ENCODE measurements at places on chromosomes 11 and 22.

- no peak for DNase-seq
Observed at GRCh38 chr11:67632175-67632981, 2.6 kb upstream of the NUDT8 start.

GRCh38 chr11:69984457-69985261 is 93.5 kb upstream of the ANO1 start:
- no peak for DNase-seq

DNA sequence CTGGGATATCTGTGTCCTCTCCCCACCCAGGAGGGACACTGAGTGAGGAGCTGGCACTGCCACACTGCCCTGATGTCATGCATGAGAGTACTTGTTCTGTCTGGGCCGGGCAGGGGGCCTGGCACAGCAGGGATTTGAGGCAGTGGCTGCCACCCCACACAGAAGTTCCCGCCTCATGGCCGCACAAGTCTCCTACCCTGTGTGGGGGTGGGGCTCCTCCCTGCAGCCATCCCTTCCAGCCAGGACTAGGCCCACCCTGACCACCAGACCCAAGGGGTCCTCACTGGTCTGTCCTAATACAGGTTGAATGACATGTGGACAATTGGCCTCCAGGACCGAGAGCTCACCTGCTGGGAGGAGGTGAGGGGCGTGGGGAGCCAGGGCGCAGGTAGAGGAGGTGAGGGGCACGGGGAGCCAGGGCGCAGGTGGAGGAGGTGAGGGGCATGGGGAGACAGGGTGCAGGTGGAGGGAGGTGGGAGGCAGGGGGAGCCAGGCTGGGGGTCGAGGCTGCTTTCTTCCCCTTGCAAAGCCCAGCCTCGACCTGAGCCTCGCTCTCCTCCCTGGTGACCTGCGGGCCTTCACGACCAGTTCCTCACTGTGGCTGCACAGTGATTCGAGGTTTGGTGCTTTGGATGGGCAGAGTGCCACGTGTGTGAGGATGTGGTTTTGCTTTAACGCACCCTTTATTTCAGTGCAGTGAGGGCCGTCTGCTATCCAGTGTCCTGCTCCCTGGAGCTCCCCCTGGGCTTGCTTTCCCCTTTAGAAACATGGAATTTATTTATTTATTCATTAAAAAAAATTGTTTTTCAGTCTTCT is 7.4 kb downstream of the LZTR1 start:
- DNase-seq, result no peak

GRCh38 chr11:12771875-12772274 is 97.7 kb downstream of the TEAD1 start:
- no peak for DNase-seq

DNA sequence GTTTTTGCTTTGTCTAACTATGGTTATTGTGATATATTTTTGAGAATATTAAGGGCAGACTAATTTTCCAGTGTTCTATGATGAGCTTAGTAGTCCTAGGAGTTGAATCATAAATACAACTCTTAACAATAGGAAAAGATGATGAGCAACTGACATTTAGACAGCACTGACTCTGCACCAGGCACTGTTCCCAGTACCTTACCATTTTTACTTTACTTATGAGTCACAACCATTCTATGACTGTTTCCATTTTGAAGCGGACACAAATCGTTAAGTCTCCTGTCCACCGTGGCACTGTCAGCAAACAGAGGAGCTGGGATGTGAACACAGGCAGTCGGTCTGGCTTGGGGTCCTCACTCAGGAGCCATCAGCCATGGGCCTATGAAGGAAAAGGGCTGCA is 3.4 kb upstream of the SCGB2A2 start:
- no peak for DNase-seq

- DNase-seq, result no peak
Observed at GRCh38 chr11:12941671-12942070, 67.4 kb upstream of the RASSF10 start.

- DNase-seq, result no peak
Observed at GRCh38 chr11:78560826-78561484, 13.7 kb downstream of the NARS2 start.

DNA sequence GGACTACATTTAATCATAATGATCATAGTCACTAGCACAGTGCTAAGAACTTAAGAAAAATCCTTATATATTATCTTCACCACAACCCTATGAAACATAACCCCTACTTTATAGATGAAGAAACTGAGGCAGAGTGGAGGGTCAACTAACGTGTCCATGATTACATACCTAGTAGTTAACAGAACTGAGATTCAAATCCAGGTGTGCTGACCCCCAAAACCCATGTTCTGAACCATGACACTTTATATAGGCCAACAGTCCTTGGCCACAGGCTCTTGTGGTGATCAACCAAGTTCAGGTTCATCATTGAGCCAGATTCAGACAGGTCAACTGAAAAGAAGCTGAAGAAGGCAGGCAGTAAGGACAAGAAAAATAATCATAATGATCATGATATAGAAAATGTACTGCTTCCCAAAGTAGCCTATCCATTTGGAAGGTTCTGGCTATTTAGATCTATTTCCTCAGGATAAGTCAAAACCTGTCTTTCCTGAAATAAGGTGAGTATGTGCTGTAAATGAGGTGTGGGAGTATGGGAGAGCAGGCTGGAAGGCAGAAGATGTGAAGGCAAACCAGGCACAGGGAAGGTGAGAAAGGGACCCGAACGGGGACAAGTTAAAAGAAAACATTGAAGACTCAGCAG is 39.7 kb downstream of the MAPK1 start:
- no peak for DNase-seq

GRCh38 chr11:2558397-2558796 is 113.6 kb downstream of the KCNQ1 start:
- no peak for DNase-seq

GRCh38 chr22:17606496-17606895 is 22.1 kb downstream of the ATP6V1E1 start:
- DNase-seq, result no peak

DNA sequence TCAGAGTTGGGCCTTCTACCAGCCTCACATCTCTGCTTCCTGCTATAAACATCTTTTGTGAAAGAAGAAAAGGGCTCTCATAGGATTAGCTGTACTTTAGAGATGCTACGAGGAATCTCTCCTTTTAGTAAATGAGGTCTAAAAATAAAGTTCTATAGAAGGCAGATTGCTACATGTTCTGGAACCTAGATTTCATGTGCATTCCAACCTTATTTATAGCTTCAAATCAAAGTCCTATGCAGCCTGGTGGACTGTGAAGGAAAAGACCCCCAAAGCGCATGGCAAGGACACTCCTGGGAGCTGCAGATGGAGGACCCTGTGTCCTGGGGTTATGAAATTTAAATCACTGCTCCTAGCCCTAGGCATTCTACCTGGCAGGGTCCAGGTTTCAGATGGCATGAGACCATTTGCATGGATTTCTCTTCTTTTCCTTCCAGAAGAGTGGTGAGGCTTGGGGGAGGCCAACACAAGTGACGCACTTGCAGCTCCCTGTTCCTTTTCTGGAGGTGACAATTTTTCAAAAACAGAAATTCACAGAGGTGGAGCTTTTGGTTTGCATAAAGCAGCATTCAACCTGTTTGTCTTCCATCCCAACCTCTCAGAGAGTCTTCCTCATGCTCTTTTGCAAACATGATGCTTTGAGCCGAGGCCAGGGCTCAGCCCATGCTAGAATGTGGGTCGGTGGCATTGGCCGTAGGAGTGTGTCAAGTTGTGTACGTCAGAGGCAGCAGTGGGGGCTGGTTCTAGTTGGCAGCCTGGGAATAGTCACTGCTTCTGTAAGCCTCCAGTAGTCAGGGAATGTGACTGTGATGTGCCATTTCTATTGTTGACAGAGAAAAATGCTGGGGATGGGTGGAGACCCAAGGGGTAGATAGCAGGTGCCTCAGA is 6.3 kb downstream of the CRY2 start:
- DNase-seq, result no peak

- no peak for DNase-seq
Observed at GRCh38 chr11:120261931-120262330, 22.0 kb downstream of the POU2F3 start.

GRCh38 chr11:8806974-8807373 is 104.0 kb upstream of the AKIP1 start:
- DNase-seq, result no peak

GRCh38 chr11:57646799-57647303 is 2.9 kb downstream of the YPEL4 start:
- DNase-seq, result no peak

DNA sequence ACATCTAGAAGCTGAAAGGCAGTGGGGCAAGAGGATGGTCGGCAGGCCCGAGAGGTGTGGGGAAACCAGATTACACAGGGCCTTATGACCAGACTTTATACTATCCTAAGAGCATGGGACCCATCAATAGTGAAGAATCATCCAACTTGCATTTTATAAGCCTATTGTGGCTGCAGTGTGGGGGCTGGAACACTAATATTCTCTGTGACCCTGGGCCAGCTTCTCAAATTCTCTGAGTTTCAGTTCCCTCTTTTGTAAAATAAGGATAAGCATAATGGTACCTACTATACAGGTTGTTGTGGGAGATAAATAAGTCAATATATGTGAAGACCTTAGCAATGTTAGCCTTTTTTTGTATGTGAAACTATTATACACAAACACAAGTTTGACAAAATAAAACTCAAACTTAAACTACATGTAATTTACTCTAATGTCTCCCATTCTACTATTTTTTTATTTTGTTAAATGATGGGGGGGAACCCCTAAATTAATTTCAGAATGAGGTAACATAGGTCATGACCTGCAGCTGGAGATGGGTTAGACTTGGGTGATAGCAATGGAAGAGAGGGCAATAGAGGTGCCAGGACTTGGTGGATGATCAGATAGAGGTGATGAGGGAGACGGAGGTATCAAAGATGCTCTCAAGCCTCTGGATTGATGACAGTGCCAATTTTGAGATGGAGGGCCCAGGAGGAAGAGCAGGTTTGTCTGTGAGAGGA is 30.1 kb downstream of the SMCO4 start:
- no peak for DNase-seq

DNA sequence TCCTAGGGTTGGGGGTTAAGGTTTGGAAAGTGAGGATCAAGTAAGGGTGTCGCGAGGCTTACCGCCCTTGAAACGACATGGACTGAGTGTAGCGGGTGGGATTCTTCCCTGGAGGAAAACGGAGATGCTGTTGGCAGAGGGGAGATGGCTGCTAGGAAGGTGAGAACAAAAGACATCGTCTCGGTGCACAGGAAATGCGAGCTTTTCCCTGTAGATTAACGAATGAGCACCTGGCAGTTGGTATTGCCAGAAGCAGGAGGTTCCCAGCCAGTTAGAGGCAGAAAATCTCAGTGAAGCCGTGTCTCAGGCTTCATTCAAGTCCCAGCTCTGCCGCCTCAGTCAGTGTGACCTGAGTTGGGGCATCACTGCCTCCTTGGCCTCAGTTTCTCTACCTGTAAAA is 1.4 kb upstream of the LHFPL7 start:
- DNase-seq, result no peak

DNA sequence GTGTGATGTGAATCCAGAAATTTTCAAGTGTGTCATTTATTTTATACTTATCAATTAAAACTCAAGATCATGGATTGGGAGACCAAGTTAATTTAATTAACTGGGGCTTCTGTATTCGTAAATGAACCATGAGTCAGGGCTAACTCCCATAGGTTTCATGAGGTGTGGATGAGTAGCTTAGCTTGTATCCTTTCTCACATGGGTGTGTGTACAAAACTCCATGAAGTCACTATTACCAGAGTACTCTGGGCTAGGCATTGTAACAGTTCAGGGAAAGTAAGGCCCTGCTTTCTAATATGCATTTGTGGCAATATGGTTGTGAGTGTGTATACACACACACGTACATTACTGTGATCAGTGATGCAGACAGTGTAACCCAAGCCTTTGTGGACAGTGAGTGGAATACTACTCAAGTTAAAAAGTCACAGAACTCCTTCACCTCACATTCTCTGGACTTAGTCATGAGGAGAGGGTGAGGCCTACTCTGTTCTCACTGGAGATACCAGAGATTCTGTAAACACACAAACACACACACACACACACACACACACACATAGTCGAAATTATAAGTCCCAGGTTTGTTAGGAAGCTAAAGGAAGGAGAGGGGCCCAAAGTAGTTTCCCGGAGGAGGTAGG is 3.5 kb downstream of the CNTF start:
- DNase-seq, result no peak

GRCh38 chr22:39563571-39564428 is 6.8 kb upstream of the CACNA1I start:
- DNase-seq, result no peak

DNA sequence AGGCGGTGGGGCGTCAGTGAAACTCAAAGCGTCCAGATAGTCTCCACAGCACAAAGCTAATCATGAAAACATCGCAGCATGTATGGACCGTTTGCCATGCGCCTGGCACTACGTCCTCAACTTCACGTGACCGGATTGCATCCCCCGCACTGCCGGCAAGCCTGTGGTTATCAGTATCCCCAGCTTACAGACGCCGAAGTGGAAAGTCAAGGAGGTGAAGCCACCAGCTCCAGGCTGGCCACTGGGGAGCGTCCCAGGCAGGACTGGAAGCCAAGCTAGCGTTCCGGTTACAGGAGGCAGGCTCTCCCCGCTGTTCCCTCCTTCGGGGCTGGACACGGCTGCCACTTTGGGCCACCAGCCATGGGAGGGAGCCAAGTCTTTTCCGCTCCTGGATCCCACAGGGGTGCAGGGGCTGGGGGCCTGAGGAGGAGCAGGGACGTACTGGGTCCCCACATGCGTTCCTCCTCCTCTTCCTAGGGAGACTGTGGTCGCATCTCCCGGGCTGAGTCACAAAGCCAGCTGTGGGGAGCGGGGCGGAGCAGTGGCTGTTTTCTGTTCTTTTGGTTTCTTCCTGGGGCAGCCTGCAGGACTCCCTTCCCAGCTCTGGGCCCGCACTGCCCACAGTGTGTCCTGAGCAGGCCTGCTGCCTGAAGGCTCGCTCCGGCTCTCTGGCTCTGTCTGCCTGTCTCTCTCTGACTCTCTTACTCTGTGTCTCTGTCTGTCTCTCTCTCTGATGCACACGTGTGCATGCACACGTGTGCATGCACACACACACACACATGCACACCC is 4.3 kb upstream of the OSBPL5 start:
- no peak for DNase-seq

- DNase-seq, result no peak
Observed at GRCh38 chr11:132640952-132641351, 891.3 kb downstream of the OPCML start.

DNA sequence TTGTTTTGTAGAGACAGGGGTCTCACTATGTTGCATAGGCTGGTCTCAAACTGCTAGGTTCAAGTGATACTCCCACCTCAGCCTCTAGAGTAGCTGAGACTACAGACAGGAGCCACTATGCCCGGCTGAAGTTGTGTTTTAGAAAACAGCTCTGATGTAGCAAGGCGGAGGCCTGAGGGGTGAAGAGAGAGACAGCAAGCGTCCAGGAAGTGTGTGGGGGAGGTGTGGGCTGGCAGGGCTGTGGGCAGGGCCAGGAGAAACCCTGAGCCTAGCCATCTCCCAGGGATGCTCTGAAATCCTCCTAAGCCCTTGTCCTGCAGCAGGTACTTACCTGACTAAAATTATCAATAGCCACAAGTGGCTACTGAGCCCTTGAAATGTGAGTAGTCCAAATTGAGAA is 16.1 kb upstream of the RPS3 start:
- no peak for DNase-seq

GRCh38 chr11:70628855-70629844 is 230.8 kb downstream of the CTTN start:
- DNase-seq, result no peak

DNA sequence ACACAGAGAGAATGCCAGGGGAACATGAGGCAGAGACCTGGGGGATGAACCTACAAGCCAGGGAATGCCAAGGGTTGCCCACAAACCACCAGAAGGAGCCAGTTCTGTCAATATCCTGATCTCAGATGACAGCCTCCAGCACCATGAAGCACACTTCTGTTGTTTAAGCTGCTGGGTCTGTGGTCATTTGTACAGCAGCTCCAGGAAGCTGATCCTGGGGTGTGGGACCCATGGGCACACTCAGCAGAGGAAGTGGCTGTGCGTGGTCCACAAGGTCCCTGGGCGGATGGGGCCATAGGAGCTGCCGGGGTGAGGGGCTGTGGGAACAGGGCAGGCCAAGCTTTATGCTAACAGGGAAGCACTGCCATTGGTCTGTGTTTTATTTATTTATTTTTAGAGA is 12.1 kb downstream of the PPM1F start:
- DNase-seq, result no peak

All from hippocampal formation (tissue), 2 donors.